Stimulated activated CD8-positive, alpha-beta memory T cell treated with anti-CD3 and anti-CD28 coated beads, Interleukin-7, amount 100 ng/mL, for 4 hours (primary cell): ENCODE measurements at places on chromosomes 1 and 21.

DNA sequence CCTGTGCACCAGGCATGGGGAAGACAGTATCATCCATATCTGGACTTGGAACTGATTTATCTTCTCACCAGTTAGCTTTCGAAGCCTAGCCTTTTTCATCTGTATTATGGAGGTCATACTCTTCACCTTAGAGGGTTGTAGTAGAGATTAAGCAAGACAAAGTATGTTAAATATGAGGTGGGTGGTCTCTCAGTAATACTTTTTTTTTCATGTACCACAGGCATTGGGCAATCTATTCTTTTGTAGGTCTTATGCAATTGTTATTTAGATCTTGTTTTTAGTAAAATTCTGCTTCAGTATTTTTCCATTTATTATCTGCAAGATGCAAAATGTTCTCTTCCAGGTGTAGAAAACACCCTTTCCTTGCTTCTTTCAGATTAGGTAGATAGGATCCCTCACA, 35.2 kb upstream of the OR2B11 start:
- DNase-seq = no peak

DNA sequence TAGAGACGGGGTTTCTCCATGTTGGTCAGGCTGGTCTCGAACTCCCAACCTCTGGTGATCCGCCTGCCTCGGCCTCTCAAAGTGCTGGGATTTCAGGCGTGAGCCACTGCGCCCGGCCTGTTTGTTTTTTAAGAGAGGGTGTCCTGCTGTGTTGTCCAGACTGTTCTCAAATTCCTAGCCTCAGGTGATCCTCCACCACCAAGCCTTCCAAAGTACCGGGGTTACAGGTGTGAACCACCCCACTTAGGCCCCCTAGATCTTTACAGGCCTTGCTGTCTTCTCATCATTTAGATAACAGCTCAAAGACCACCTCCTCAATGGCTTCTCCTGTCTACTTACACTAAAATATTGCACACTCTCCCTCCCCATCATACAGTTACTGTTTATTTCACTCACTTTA, 6.3 kb downstream of the SESN2 start:
- DNase-seq = no peak

DNA sequence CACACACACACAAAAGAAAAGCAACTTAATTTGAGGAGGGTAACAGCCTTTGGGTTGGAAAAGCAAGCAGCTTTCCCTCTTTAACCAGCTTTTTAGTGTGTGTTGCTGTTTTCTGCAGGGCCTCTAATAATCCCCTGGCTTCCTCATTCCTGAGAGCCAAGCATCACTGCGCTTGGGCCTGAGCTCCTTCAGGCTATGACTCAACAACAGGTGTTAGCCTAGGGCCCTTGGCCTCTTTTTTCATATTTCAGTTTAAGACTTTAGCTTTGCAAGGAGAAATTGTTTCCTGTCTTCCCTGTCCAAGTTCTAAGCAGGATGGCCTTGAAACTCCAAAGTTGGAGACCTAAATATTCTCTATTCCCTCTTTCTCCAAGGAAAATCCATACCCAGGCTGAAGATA, 26.2 kb upstream of the SNX27 start:
- no peak for DNase-seq

- DNase-seq = no peak
Measured at GRCh38 chr1:248886237-248886895, 19.7 kb upstream of the PGBD2 start.

GRCh38 chr1:154193821-154194220, 1.9 kb upstream of the TPM3 start:
- no peak for DNase-seq

DNA sequence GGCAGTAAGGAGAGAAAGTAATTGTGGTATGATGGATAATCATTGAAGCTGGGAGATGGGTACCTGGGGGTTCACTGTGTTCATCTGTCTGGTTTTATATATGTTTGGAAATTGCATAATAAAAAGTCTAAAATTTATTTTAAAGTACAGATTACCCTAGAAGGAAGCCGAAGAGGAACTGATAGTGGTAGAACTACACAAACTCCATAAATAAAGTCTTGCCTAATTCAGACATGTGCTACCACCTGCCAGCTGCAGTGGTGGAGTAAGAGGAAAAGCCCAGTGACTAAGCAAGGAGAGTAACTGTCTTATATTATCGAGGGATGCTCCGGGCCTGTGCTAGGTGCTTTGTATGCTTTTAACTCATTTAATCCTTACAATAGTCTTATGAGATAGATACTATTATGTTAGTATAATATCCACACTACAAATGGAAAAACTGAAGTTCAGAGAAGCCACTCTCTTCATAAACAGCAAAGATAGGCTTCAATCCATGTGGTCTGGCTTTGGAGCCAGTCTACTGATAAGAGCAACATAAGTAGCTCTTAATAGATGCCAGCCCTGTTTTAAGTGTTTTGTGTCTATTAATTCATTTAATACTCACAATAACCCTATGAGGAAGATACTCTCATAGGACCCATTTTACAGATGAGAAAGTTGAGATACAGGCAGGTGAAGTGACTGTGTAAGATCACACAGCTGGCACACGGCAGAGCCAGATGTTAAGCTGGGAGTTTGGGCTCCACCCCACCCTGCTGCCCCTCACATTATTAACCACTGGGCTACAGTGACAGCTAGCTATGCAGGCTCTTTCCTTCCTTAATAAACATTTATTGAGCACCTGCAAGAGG, 56.8 kb upstream of the HNRNPU start:
- DNase-seq = no peak

DNA sequence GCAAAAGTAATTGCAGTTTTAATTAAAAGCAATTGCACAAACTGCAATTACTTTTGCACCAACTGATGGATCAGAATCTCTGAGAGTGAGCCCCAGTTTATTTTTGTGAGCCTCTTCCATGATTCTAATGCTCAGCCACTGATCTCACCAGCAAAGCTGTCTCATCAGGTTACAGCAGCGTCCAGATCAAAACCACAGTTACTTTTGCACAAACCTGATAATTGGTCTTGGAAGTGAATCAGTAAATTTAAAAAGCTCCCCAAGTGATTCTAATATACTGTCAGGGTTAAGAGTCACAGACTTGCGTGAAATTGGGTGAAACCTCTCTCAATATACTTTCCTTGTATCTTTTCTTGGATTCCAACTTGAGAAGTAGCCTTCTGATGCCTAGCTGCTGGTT, 13.5 kb upstream of the CR2 start:
- no peak for DNase-seq
